T-cell (primary cell): ENCODE measurements at places on chromosomes 12 and 14. TPM values are rescaled to one million over a fixed set of nuclear protein-coding genes. Genes with fewer than 3 reads are reported as not detected.

- DNase-seq: no peak
- H3K4me3 ChIP-seq: no peak overlapping the region
- no peak overlapping the region for H3K27ac ChIP-seq
- H3K36me3 ChIP-seq: no peaks in the 10 kb centered on the region
- no peaks in the 10 kb centered on the region for H3K4me1 ChIP-seq
- H3K27me3 ChIP-seq: no peaks in the 10 kb centered on the region
Measured at GRCh38 chr14:98622208-98623051, 649.6 kb downstream of the BCL11B start.

- no peak overlapping the region for H3K27ac ChIP-seq
- peaks cover 19% of the 10 kb centered on the region for H3K4me1 ChIP-seq
- H3K36me3 ChIP-seq: peaks cover 73% of the 10 kb centered on the region
- H3K27me3 ChIP-seq: no peaks in the 10 kb centered on the region
- DNase-seq: no peak
- H3K4me3 ChIP-seq: no peak overlapping the region
Measured at GRCh38 chr12:53484686-53485575, 14.3 kb downstream of the MAP3K12 start.

The TAS2R50 gene
- total RNA-seq: 1.6 TPM

The FIGNL2 gene
- 1.6 TPM for total RNA-seq

The TM9SF1 gene
- total RNA-seq: 20.7 TPM
